Body of pancreas (tissue), 4 donors: ENCODE measurements at places on chromosomes 6 and 20.

- no peak for DNase-seq
These were observed 1.8 kb downstream of the OOEP start for GRCh38 chr6:73367761-73368355.

DNA sequence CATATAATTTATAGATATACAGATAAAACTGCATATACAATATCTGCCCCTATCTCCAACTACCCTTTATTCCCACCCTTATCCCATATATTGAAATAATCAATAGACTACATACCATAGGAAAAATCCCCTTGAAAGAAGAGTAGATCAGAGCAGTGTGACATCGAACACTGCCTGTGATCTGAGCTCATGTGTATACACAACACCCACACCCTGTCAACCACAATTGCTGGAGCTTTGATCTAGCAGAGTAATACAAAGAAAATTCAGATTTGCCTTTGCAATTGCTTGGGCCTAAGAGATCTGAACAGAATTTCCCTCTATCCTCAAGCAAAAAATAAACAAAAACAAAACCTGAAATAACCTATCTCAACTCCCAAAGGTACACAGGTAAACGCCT, 119.3 kb downstream of the ASCC3 start:
- DNase-seq = no peak

DNA sequence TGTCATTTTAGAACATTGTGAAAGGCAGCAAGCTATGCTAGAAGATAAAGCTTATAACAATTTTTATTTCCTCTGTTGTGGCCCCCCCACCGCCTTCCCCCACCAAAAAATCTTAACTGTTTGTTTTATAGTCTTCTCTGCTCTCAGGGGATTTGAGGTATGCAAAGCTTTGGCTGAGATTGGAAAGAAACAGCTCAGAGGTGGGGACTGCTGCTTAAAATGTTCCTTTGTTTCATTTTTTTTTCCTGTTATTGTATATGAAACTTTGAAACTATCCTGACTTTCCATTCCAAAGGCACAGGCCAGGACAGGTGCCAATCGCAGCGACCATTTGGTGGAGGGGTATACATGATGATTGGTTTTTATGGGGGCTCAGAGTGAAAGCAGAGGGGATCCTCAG, 114.7 kb upstream of the PHACTR1 start:
- no peak for DNase-seq

DNA sequence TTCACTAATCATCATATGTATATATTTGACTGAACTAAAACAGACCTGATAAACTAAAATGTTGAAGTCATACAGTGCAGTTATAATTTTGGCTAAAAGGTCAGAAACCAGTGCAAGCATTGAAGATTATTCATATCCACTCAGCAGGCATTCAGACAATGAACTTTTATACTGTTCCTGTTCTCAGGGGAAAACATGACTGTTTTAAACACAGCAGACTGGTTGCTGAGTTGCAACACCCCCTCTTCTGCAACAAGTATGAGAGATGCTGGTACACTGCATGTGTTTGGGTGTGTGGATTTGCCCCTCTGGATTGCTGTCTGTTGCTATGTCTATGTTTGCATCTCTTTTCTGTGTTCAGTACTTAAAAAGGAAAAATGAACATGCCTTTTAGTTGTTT, 206.8 kb downstream of the EYA4 start:
- DNase-seq = no peak

GRCh38 chr6:131419702-131420101, 153.3 kb upstream of the ARG1 start:
- no peak for DNase-seq

DNA sequence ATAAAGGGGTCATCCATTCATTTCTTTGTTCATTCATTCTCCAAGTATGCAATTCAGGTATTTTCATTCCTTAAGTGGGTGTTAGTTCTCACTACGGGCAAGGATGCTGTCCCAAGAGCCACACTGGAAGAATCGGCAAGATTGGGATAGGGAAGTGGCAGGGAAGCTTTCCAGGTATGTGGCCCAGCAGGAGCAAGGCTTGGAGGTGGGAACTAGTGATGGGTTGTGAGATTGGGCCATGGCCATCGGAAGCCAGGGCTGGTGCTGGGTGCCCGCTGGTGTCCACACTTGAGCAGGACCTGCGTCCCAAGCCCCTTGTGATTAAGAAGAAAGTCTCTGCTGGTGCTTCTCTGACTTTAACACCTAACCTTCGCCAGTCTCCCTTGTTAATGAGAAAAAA, 15.1 kb downstream of the VSTM2L start:
- DNase-seq = no peak

GRCh38 chr6:2693231-2693630, 57.5 kb downstream of the MYLK4 start:
- DNase-seq = no peak

GRCh38 chr20:48717095-48717672, 110.6 kb downstream of the PREX1 start:
- no peak for DNase-seq

DNA sequence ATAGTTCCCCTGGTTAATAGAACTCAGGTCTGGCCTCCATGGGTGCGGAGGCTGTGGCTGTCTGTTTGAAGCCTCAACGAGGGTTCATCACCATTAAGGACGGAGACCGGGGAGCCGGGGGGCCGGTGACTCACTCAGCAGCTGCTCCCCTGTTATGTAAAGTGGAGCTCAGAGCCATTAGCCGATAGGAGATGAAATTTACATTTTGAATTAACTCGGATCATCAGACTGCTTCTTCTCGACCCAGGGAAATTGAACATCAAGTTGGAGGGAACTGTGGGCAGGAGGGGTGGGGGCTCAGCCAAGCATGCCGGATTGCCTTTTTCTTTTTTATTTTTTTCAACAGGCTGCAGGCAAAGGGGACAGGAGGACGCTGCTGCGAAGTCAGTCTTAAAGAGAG, 12.3 kb downstream of the PCK1 start:
- no peak for DNase-seq

- DNase-seq = no peak
These were observed 79.5 kb downstream of the CDH4 start for GRCh38 chr20:61331543-61331942.

DNA sequence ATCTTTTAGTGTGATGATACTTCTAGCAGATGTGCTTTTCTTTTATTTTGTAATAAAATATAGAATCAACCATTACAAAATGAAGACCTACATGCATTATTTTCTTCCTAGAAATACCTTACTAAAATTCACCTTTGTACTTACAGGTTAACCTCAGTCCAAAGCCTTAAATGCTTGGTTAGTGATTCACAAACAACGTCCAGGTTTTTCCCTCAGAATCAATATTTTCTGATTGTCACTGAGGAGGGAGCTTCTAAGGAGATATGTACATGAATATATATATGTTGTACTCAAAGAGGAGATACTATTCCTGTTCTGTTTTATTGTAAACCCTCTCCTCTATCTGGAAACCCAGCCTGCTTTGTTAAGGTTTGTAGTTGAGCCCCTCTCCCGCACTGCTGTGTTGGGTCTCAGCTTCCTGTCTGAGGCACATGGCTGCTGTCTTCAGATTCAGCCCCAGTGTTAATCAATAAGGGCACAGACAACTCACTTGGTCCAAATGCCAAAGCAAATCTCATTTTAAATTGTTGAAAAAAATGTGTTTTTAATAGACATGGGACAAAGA, 33.9 kb upstream of the HS3ST5 start:
- no peak for DNase-seq

GRCh38 chr6:124432620-124433019, 529.6 kb upstream of the RNF217 start:
- DNase-seq = no peak

- DNase-seq = no peak
These were observed 8.6 kb upstream of the FOXF2 start for GRCh38 chr6:1380625-1381427.

GRCh38 chr6:35461270-35461669, 6.9 kb upstream of the RPL10A start:
- no peak for DNase-seq

DNA sequence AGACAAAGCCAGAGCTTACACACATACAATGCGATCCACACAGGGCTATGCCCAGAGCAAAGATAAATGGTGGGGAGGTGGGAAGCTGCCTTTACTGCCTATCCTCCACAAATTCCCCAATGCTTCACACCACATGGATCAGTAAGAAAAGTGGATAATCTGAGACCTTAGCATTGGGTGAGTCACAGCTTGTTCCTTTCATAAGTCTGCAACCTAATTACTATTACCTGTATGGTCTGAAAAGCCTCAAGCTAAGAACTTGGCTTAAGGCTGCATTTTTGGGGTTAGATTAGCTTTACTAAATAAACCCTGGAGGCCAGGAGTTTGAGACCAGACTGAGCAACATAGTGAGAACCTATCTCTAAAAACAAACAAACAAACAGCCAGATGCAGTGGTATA, 66.0 kb upstream of the BTBD3 start:
- no peak for DNase-seq

- DNase-seq = peak; percentile 55
These were observed 129.9 kb downstream of the HFE start for GRCh38 chr6:26216886-26217713.

DNA sequence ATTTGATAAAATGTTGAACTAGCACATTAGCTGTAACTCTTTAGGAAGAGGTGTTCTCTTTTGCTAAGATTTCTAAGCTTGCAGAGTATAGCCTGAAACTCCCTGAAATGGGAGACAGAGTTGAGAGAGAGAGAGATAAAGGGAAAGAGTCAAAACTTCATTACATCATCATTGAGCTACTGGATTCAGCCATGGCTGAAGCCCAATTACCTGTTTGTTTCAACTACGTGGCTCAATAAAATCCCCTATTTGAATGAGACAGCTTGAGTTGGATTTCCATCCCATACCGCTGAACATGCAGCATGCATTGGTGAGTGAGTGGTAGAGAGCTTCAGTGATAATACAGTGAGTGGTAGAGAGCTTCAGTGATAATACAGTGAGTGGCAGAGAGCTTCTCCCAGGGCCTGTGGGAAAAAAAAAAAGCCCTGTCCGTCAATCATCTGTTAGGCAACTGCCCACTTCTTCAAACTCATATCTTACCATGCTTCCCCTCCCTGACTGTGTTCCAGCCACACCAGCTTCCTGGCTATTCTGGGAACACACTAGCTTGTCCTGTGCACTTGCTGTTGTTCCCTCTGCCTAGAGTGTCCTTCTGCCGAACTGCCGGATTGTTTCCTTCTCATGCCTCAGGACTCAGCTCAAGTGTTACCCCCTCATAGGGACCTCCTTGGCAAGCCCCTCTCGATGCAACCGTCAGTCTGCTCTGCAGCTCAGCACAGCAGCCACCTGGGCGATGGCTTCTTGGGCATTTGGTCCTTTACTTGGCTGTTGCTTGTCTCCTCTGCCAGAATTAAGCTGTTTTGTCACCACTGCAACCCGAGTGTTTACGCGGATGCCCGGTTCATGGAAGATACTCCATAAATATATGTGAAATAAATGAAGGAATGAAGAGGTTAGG, 91.3 kb upstream of the EYA2 start:
- no peak for DNase-seq
